ENCODE measurements at places on chromosomes 16 and 17.
A peak's percentile ranks its signal among the peaks of the same experiment; 100 is the strongest.

GRCh38 chr16:19909750-19910322, 25.2 kb upstream of the GPRC5B start:
- DNase-seq = no peak

DNA sequence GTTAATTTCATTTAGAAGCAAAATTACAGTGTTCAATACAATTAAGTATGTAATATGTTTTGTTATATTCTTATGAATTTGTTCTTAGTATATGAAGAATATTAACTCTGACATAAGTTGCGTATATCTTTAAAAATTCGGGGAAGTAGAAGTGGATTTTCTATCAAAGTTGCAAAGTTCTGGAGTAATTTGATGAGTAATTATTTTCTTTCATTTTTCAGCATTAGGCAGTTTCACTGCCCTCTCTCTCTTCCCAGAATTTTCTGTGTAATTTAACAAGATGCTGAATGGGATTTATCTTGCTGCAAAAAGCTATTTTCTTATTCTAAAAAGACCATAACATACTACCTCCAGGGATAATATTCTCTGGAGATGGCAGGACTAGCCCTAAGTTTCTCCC, 8.9 kb upstream of the CCL18 start:
- DNase-seq = no peak

GRCh38 chr16:24041834-24042631, 206.2 kb downstream of the PRKCB start:
- peak; percentile 93 for DNase-seq

- DNase-seq = no peak
Measured at GRCh38 chr17:63035695-63036094, 69.7 kb downstream of the TANC2 start.

- DNase-seq = no peak
Measured at GRCh38 chr17:58189436-58190146, 2.9 kb upstream of the EPX start.

GRCh38 chr17:62720126-62720850, 87.8 kb downstream of the MARCHF10 start:
- DNase-seq = peak; percentile 51

- no peak for DNase-seq
Measured at GRCh38 chr16:58377932-58378331, 14.3 kb upstream of the GINS3 start.

- DNase-seq = no peak
Measured at GRCh38 chr17:76142039-76142584, 1.1 kb upstream of the FOXJ1 start.

- no peak for DNase-seq
Measured at GRCh38 chr16:52470585-52470984, 76.4 kb downstream of the TOX3 start.

GRCh38 chr17:11622492-11622891, 24.2 kb downstream of the DNAH9 start:
- DNase-seq = no peak

GRCh38 chr17:3799181-3799945, 1.6 kb downstream of the ITGAE start:
- peak; percentile 62 for DNase-seq

- no peak for DNase-seq
Measured at GRCh38 chr17:17902877-17903276, 66.1 kb upstream of the SREBF1 start.

DNA sequence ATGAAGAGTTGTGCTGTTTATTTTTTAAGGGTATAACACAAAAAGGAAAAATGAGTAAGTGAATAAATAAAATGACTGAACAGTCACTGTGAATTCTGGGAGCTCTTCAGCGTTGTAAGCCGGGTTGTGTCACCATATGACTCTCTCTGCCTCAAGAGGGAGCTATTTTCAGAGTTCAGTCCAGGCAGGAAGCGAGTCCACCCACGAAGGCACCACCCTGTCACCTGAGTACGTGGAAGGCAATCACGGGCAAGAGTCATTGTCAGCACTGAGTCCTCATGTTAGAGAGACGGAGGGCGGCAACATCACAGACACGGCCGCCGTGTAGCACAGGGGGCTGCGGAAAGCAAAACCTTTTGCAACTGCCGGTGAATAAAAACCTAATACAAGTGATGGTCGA, 227.6 kb downstream of the UTP18 start:
- no peak for DNase-seq

DNA sequence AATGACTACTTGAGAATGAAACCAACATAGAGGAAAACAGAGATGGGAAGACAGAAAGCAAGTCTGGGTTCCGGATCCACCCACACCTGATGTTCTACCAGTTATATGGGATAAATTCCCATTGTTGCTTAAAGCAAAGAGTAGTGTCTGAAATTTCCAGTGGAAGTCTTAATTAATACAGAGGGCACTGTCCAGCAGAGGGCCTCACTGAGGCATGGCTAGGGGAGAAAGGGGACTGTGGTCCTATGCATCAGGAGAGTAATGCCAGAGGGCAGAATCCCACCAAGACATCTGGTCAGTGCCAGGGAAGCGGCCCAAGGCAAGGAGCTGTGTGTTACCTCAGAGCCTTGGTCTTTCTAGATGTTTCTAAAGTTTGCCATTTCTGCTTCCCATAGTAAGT, 7.5 kb upstream of the UMOD start:
- DNase-seq = no peak

- no peak for DNase-seq
Measured at GRCh38 chr16:88893127-88893968, 26.9 kb upstream of the PABPN1L start.

DNA sequence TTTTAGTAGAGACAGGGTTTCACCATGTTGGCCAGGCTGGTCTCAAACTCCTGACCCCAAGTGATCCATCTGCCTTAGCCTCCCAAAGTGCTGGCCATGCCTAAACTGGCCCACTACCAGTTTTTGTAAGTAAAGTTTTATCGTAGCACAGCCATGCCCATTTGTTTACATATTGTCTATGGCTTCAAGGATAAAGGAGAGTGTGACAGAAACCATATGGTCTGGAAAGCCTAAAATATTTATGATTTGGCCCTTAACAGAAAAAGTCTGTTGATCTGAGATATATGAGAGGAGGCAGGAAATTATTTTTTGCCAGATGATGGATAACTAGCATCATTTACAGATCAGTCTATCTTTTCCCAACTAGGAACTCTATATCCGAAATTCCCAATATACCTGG, 4.5 kb downstream of the AKAP10 start:
- DNase-seq = no peak

DNA sequence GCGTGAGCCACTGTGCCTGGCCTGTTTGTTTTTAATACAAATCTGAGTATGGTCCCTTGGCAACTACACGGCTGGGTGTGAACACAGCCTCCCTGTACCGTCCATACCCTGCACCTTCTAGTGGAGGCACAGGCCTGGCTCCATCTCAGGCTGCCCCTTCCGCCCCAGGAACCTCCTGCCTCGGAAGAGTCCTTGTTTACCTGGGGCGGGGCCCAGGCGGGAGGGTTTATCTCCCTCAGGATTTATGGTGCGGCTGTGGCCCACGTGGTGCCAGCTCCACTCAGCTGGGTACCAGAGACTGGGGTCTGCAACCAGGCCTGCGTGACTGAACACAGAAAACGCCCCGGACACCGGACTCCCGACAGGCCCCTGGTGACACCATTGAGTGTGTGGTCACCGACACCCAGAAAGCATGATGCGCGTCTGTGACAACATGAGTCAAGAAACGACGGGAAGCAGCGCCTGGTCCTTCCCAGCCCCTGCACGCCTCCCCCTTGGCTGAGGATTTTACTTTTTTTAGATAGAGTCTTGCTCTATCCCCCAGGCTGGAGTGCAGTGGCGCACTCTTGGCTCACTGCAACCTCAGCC, 19.0 kb downstream of the UNKL start:
- DNase-seq = no peak

DNA sequence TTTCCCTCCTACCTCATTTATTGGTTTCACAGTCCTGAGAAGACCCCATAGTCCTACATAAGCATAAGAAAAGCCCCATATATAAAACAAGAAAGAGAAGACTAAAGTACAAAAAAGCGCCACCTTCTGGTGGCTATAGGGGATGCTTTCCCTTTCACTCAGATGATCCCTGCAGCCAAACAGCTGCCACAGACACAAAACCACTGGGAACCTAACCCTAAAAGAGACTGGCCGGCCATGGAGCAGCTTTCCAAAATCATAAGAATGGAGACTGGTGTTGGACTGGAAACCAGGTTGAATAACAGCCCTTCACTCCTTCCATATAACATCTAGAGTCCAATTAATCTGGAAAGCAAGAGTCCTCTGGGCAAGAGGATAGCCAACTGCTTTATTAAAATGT, 11.4 kb downstream of the DYNC1LI2 start:
- no peak for DNase-seq

- DNase-seq = no peak
Measured at GRCh38 chr16:55662644-55663031, 6.8 kb downstream of the SLC6A2 start.

- peak; percentile 84 for DNase-seq
Measured at GRCh38 chr17:64497565-64498035, 746 bp upstream of the POLG2 start.

DNA sequence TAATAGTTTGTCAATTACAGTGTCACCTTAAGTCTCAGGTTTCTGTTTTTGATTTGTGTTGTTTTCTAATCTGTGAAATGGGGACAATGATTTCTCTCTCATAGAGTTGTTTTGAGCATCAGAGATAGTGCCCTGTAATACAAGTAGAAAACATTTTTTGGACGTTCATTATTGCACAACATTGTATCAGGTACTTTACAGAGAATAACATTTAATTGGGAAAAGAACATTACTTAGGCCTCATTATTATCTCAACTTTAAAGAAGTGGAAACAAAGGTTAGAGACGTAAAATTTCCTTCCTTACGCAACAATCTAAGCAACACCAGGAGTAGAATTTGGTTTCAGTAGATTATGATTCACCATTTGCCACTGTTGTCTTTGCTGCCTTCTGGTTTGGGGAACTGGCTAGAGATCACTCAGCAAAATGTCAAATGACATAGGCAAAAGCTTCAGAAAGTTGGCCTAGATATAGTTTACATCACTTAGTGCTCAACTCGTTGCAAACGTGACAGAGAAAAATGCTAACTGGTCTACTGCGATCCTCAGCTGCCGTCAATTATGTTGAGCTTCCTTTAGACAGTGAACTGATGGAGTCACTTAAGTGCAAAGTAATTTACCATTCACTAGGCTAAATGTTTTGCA, 1026.8 kb downstream of the CDH11 start:
- DNase-seq = no peak

GRCh38 chr16:2196162-2196980, at the start of gene CASKIN1:
TSS of gene CASKIN1 (minus strand) at chr16:2196605. CDS start at chr16:2196432, 173 bp downstream.
- no peak for DNase-seq

DNA sequence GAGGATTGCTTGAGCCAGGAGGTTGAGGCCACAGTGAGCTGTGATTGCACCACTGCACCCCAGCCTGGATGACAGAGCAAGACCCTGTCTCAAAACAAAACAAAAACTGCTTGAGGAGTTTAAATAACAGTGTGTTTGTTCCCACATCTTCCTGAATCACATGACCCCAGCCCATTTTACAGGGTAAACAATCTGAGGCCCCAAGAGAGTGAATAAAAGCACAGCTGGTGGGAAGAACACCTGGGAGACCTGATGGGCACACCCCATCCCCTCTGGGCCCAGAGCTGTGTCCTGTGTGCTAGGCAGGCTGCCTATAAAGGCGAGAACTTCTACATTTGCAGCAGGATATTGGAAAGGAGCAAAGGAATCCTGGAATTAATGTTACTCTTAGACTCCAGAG, 69.6 kb downstream of the PLXDC1 start:
- DNase-seq = no peak

- no peak for DNase-seq
Measured at GRCh38 chr16:84815462-84815861, 4.3 kb upstream of the CRISPLD2 start.

All from activated CD8-positive, alpha-beta memory T cell treated with anti-CD3 and anti-CD28 coated beads for 24 hours (primary cell).